ENCODE measurements at places on chromosomes 11 and 22.
A peak's percentile ranks its signal among the peaks of the same experiment; 100 is the strongest.

DNA sequence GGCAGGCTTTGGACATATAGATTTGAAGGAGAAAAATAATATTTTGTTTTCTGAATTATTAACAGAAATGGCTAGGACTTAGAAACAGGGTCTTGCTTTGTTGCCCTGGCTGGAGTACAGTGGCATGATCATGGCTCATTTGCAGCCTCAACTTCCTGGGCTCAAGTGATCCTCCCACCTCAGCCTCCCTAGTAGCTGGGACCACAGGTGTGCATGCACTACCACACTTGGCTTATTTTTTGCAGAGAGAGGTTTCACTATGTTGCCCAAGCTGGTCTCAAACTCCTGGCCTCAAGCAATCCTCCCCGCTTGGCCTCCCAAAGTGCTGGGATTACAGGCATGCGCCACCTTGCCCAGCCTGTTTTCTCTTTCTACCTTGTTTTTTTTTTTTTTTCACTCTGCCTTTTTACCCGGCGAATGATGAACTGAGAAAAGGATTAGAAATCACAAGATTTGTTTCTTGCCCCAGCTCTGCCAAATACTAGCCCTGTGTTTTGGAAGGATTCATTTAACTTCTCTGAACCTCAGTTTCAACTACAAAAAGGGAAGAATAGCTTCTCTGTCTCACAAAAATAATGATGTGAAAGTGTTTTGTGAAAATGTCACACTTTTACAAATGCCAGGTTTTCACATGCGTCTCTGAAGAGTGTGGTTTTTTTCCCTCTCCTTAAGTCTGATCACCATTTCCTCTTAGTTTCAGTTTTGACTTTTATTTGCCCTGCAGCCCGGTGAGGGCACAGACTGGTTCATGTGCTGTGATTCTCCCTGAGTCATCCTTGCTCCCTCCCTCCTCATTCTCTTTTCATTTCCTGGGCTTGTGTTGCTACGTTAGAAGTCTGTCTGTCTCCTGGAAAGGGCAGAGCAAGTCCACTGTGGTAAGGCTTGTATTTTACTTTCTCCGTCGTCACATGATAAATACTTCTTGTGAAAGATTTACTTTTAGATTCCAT, 67.7 kb downstream of the BCL2L13 start:
- DNase-seq = peak; percentile 30

GRCh38 chr11:76071090-76071489, 135.2 kb downstream of the WNT11 start:
- no peak for DNase-seq

DNA sequence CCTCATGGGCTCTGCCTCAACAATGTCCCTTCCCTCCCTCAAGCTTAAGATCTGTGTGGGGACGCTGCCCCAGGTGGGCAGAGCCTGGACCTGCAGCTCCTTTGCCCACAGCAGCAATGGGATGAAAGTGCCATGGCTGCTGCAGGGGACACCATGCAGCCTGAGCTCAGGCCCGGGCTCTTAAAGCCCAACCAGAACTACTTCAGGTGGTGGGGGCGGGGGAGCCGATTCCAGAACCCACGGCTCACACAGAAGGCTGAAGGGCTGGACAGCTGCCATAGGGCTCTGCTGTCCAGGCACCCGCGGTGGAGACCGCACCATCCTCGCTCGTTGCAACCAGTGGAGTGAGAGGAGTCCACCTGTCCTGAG, 12.5 kb downstream of the CHID1 start:
- no peak for DNase-seq

DNA sequence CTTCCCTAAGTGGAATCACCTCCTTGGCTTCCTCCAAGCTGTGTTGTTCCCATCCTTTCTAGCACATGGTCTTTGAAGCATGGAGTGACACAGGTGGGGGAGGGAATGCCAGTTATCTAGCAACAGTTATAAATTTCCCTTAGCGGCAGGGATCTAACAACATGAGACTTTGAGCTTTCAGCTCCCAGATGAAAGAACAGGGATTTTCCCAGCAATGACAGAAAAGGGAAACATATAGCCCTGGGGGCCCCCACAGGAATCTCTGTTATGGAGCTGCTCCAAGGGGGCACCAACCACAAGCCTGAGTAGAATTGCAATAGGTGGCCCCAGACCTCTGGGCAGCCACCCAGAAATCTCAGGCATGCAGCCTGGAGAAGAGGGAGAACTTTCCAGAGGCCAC, 163.0 kb downstream of the GRIK4 start:
- no peak for DNase-seq

Data from activated CD4-positive, alpha-beta T cell treated with anti-CD3 and anti-CD28 coated beads, Interleukin-2, amount 50 U/mL, for 48 hours (primary cell).